ENCODE measurements at places on chromosomes 12 and 14. TPM values are rescaled to one million over a fixed set of nuclear protein-coding genes. Genes with fewer than 3 reads are reported as not detected.

CLEC1B gene
- not detected for polyA plus RNA-seq

KRT81 gene
- not detected for polyA plus RNA-seq

ABCC9 gene
- polyA plus RNA-seq = not detected

FITM1 gene
- polyA plus RNA-seq = 0.69 TPM

DNAJC22 gene
- not detected for polyA plus RNA-seq

All from CD4-positive, alpha-beta memory T cell (primary cell).